ENCODE measurements at places on chromosomes 1 and 21. TPM values are rescaled to one million over a fixed set of nuclear protein-coding genes. Genes with fewer than 3 reads are reported as not detected.

DNA sequence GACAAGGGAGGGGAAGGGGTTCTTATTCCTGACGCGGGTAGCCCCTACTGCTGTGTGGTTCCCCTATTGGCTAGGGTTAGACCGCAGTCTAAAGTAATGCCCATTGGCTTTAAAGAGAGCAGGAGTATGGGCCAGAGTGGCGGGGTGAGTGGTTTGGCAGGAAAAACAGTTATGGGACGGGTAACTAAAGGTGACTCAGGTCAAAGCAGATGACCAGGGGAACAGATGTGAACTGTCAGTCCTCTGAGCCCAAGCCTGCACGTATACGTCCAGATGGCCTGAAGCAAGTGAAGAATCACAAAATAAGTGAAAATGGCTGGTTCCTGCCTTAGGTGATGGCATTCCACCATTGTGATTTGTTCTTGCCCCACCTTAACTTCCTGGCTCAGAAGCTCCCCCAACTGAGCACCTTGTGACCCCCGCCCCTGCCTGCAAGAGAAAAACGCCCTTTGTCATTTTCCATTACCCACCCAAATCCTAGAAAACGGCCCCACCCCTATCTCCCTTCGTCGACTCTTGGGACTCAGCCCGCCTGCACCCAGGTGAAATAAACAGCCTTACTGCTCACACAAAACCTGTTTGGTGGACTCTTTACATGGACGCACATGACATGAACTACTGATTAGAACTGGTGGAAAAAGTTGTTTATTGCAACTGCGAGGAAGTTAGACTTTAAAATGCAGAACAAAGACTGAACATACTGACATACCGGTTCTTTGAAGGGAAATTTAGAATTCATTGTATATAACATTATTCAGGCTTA lies 758 bp upstream of the ATAD3B start:
- no peak for DNase-seq

GRCh38 chr1:210231846-210232510 lies 618 bp upstream of the SERTAD4 start:
- DNase-seq, result no peak

DNA sequence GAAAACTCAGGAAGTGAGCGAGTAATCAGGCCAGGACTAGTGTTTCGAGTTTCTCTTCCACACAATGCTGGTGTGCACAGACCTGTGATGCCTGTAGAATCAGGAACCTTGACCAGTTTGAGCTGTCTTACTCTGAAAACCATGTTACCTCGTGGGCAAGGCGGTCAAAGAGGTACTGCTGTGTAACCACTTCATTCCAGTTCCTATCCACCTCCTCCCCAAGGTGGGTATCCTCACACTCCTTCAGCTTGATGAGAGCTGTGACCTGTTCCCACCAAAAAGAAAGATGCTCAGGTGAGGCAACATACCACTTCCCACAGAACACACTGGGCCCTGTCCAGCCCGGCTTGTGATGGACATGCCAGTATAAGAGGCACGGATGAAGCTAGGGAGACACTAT lies 88.1 kb downstream of the NRDC start:
- DNase-seq, result no peak

- DNase-seq, result no peak
Observed at GRCh38 chr21:25647647-25648046, 8.6 kb downstream of the JAM2 start.

Gene GJA5
- total RNA-seq, result not detected

Gene APH1A
- total RNA-seq, result 109 TPM

Gene OR2L8
- not detected for total RNA-seq

Gene FCRL6
- total RNA-seq, result not detected

Gene COL24A1
- not detected for total RNA-seq

GRCh38 chr1:22627331-22627730 lies 9.1 kb upstream of the C1QA start:
- no peak for DNase-seq

GRCh38 chr21:45210461-45210983 lies 77.2 kb downstream of the POFUT2 start:
- DNase-seq, result no peak

GRCh38 chr1:204896023-204896422 lies 25.4 kb downstream of the NFASC start:
- DNase-seq, result no peak

Gene SCP2
- 62.0 TPM for total RNA-seq

DNA sequence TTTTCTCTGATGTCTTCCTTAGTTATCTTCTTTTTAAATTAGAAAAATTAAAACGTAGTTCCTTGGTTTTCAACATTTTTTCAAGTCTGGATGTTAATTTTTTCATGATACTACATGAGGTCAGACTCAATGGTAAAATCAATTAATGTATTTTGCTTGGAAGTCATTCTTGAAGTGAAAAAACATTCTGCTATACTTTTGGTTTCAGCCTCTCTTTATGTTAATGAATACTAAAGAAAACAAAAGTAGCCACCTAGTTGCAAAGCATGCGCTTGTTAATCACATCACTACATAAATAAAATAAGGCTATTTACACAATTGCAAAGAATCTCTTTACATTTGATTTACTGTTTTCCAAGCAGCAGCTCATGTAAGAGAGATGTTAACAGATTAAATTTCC lies 170.4 kb downstream of the LIPI start:
- no peak for DNase-seq

Gene ETV3L
- total RNA-seq, result not detected

Gene HSD11B1
- total RNA-seq, result 0.27 TPM

Gene CELA2B
- total RNA-seq, result not detected

Gene RAB3B
- 15.1 TPM for total RNA-seq

DNA sequence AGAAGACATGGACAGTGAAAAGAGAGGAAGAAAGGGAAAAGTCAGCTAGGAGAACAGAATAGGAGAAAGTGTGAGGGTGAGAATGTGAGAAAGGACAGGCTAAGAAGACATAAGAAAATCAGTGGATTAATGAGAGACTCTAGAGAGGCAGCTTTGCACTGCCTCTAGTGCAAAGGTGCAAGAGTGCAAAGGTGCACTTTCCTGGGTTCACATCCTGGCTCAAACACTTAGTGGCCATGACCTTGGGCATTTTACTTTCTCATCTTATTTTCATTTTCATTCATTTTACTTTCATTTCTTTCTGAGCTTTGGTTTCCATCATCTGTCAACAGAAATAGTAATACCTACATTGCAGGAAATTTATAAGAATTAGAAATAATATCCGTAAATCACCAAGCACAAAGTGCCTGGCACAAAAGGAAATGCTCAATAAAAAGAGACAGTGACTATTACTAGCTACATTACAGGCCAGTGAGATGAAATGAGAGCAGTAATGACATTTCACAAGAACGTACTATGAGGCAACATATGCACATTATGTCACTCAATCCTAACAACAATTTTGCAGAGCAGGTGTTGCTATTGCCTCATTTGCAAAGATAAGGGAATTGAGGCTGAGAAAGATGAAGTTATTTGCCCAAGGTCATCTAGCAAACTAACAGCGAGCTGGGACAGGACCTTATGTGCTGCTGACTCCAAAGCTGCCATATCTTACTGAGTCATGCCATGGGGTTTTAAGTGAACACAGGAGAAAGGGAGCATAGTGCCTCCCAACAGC lies 107.0 kb upstream of the TLR5 start:
- no peak for DNase-seq

GRCh38 chr1:42743317-42744147 lies 3.5 kb upstream of the CLDN19 start:
- no peak for DNase-seq

DNA sequence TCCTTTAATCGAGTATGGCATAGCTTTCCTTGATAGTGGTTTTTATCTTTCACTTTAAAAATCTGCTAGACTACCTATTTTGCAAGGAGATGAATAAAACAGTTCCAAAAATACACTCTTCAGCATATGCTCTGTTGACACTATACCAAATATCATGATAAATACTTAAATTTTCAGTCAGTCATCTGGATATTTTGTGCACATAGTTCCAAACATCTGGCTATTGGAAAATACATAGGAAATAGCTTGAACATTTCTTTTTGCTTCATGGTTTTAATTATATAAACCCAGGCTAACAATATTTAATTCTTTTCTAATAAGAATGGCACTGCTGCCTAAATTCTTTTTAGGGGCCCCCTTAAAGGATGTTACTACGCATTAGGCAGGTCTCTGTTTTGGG lies 342.1 kb downstream of the NEGR1 start:
- no peak for DNase-seq

- no peak for DNase-seq
Observed at GRCh38 chr1:119631433-119632102, 16.5 kb downstream of the ZNF697 start.

GRCh38 chr1:70355920-70356319 lies 1.4 kb upstream of the ANKRD13C start:
- no peak for DNase-seq

DNA sequence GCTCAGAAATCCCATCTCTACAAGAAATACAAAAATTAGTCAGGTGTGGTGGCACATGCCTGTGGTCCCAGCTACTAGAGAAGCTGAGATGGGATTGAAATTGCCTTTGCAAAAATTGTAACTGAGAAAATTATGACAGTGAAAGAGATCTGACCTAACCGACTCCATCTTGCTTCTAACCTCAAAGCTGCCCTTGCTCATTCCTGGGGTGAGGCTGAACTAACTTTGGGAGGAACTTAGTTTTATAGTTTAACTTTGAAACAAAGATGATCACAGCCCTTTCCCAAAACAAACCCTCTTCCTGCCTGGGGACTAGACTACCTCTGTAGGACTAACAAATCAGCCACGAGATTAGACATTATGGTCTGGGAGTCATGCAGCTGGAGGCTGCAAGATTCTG lies 33.8 kb upstream of the ERO1B start:
- DNase-seq, result no peak

DNA sequence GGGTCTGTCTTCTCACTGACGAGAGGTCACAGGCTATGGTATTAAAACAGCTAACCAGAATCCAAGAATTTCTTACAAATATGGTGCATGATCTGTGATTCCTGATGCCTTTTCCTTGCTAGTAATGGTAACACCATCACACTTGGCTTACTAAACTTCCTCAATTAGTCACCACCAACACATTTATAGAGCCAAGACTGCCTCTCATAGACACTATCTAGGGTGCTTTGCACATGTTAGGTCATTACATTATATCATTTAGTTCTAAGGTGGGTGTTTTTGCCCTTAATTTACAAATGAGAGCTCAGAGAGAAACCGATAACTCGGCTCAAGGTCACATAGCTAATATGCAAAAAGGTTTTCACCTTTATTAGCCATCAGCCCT lies 8.7 kb downstream of the KIF21B start:
- no peak for DNase-seq

- no peak for DNase-seq
Observed at GRCh38 chr1:193542690-193543089, 356.3 kb upstream of the B3GALT2 start.

- DNase-seq, result peak; percentile 39
Observed at GRCh38 chr1:229848752-229849677, 218.0 kb upstream of the GALNT2 start.

DNA sequence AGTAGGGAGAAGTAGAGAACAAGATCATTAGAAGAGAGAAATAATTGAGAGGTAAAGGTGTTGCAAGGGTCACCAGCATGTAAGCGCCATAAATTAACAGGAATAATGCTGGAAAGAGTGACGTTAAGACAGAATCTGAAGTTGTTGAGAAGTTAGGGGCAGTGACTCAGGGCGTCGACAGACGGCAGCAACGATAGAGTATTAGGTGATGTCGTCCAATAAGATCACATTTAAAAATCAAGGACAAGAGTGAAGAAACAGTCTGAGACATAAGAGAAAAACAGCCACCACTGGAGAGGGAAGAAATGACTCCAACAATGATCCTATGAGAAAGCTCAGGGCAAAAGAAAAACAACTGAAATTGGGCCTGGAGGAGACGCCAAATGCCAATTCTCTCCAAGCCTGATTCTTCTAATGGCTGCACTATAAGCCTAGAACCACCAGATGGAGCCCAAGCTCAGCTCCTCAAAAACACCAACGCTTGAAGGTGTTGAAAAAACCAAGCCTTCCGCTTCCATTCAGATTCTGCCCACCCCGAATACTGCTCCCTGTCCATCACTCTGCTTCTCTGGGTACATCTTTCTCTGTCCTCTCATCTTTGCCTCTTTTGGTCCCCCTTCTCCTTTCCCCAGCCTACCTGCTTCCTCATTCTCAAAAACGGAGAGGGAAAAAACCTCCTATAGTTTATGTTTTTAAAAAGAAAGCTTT lies 70.0 kb downstream of the LUZP1 start:
- DNase-seq, result peak; percentile 65

DNA sequence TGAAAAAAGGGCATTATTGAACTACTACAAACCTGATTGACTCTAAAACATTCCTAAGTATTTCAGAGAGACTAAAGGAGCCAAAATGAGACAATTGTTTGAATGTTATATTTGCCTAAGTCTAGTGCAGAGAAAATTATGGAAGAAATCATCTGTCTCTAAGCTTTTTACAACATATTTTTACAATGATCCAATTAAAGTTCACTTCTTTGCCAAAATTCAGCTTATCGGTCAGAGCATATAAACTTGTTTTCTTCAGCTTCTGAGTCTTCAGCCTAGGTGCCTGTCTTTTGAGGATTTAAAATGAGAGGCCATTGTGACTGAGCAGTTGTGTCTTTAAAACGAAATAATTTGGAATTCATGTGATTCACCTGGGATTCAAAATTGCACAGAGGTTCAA lies 181.2 kb upstream of the SGIP1 start:
- no peak for DNase-seq

DNA sequence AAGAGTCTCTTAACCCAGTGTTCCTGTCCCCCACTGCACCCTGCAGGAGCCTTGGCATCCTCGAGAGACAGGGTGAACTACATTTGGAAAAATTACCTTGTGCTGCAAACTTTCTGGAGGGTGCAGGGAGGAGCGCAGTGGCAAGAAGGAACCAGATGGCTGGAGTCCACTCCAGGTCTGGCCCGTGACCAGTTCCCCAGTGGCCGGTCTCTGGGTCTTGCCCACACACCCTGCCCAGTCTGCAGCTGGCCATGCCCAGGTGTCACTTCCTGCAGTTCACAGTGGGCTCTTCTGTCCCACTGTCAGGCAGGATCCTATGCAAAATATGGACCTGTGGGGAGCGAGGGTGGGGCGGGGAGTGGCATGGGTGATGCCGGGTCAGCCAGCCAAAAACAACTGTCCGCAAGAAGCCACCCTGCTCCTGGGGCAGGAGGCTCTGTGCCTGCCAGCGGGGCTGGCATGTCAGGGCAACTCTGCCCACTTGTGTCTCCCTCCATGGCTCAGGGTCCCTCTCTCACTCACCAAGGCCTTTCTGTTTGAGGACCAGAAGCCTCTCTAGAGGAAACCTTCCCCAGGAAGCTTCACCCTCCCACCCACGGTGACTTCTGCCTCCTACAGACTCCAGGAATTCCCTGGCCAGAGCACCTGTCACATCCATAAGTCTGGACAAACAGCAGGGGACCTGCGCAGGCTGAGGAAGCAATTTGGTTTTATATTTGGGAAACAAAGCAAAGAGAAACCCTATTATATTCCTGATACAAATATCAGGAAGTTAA lies 55.6 kb downstream of the KIF21B start:
- no peak for DNase-seq

GRCh38 chr1:207644166-207644851 lies 624 bp upstream of the CR1L start:
- no peak for DNase-seq
